Ascending aorta (tissue), 2 donors: ENCODE measurements at places on chromosomes 7 and 10.

GRCh38 chr10:31123946-31124345 is 92.3 kb upstream of the ZNF438 start:
- DNase-seq, result no peak

GRCh38 chr7:96285579-96285978 is 36.3 kb downstream of the SLC25A13 start:
- no peak for DNase-seq

DNA sequence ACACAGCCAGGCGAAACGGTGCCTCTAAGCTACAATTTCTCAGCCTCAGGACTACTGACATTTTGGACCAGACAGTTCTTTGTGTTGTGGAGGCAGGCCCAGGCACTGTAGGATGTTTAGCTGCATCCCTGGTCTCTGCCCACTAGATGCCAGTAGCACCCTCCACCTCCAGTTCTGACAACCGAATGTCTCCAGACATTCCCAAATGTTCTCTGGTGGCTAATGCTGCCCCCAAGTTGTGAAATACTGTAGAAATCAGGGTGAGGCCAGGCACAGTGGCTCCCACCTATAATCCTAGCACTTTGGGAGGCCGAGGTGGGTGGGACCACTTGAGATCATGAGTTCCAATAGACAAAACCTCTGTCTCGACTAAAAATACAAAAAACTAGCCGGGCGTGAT is 18.2 kb downstream of the HNRNPF start:
- DNase-seq, result no peak

DNA sequence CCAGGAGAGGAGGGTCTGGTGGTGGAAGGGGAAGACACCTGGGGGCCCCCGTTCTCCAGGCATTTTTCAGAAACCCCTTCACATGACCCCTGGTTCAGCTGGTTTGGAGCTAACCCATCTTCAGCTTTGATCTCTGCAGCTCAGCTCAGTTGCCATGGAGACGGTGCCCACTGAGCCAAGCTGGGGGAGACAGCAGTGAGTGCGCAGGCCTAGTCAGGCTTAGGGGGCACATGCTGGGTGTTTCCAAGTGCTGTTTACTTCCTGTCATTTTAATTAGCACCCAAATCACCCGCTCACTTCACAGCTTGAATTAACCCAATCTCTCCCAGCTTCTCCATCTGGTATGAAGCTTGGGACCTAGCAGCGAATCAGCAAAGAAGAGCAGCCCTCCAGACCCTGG is 9.0 kb downstream of the SPOCK2 start:
- no peak for DNase-seq

DNA sequence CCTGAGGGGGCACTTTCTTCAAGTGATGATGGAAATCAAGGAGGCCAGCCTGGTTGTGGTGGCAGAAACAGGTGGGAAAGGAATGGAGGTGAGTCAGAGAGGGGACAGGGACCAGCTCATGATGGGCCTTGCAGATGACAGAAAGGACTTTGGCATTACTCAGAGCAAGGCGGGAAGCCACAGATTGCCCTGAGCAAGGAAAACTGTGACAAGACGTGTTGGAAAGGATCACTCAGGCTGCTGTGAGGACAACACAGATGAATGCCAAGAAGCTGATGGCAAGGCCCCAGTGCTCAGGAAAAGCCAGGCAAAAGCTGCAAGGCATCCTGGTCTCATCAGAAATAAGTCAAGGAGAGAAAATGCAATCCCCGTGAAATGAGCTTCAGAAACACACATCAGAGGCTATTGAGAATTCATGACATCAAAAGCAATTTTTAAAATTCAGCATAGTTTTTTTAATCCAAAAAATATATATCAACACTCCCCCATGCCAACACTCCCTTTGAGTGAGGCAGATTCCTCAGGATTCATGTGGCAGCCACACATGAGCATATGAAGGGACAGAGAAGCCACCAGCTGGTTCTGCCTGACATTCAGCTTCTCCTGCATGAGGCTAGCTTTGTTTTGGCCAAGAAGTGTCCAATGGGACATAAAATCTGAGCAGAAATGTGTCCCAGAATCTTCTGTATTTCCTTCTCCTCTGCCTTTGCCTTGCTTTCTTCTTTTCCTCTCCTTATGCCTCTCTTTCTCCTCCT is 244.5 kb upstream of the MYO3A start:
- DNase-seq, result no peak
